ENCODE measurements at places on chromosomes 11 and 22.

GRCh38 chr11:47215366-47215910 lies 664 bp downstream of the DDB2 start:
- DNase-seq, result no peak

DNA sequence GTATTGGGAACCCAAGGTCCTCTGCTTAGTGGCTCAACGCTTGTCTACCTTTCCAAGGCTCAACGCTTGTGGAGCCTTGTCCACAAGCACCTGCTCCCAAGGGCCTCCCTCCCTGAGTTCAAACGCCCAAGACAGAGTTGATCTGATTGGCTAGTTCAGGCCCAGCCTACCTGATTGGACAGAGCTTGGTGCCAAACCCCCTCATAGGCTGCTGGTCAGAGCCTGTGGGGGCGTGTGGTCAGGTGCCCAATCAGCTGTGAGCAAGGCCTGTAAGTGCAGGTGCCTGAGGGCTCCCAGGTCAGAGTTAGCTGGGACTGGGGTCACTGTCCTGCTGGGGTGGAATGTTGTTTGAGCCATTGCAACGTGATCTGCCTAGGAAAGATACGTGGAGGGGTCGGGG lies 16.9 kb upstream of the TMPRSS6 start:
- no peak for DNase-seq

- no peak for DNase-seq
These were observed 14.4 kb downstream of the NFAM1 start for GRCh38 chr22:42417645-42418305.

GRCh38 chr11:84130646-84131427 lies 844.7 kb upstream of the CCDC90B start:
- DNase-seq, result no peak

Data from stimulated activated CD4-positive, alpha-beta T cell treated with anti-CD3 and anti-CD28 coated beads, Interleukin-1b, Interleukin-23, amount 100 ng/mL, for 24 hours (primary cell).